ENCODE measurements at places on chromosomes 6 and 20.

GRCh38 chr20:57381596-57382503 is 9.3 kb upstream of the RBM38 start:
- DNase-seq: peak; percentile 74

DNA sequence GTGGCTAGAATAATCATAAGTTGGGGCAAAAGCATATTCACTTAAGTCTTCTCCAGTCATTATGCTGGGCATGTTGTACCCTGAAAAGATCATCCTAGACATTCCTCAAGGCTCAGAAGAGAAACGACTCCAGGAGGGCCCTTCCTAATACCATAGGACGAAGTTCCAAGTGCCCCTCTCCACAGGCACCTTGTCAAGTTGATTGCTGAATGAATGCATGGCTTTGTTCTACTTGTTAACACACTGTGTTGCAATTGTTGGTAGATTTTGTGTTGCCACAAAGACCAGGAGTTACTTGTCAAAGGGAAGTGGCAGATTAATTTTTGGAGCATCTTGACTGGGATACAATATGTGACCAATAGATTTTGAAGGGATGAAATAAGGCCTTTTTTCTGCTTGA is 194.3 kb upstream of the SMLR1 start:
- no peak for DNase-seq

GRCh38 chr6:142913511-142914047 is 31.4 kb downstream of the HIVEP2 start:
- peak; percentile 84 for DNase-seq

- no peak for DNase-seq
Observed at GRCh38 chr6:3415082-3415453, 41.8 kb downstream of the SLC22A23 start.

DNA sequence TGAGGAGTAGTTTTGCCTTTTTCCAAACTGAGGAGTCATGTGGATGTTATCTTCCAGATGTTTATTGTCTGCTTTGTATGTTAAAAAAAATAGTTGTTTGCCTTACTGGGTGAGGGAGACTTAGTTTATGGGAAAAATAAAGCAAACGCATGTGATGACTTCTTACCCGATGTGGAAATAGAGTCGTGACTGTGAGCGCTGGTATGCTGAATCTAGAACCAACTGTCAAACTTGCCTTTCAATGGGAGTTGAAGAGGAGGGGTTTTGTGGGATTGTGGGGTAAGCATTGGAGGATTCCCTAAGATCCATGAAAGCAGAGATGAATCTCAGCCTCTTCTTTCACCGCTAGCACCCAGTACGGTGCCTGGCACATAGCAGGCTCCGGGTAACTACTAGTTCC is 5.3 kb downstream of the DCBLD1 start:
- DNase-seq: no peak

- DNase-seq: no peak
Observed at GRCh38 chr6:164882236-164882635, 427.2 kb downstream of the C6orf118 start.

- no peak for DNase-seq
Observed at GRCh38 chr20:14583413-14583812, 246.0 kb upstream of the FLRT3 start.

DNA sequence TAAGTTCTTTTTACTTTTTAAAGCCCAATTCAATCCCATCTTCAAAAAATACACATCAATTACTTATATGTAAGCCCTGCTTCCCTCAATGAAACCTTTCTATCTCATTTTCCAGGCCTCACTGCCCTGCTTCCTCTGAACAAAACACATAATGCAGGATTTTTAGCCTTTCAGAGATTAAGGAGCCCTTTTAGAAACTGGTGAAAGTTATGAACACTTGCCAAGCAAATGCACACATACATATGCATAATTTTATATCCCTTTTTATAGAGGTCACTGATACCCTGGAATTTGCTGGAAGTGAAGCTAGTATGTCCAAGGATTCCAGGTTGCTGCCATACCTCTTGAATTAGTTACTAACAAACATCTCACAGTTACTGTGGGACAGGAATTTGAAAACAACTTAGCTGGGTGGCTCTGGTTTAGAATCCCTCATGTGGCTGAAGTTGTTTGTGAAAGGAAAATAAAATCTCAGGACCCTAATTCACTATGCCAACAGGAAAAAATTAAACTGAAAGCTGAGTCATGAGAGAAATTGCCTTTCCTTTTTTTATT is 75.8 kb downstream of the UBE3D start:
- DNase-seq: no peak

DNA sequence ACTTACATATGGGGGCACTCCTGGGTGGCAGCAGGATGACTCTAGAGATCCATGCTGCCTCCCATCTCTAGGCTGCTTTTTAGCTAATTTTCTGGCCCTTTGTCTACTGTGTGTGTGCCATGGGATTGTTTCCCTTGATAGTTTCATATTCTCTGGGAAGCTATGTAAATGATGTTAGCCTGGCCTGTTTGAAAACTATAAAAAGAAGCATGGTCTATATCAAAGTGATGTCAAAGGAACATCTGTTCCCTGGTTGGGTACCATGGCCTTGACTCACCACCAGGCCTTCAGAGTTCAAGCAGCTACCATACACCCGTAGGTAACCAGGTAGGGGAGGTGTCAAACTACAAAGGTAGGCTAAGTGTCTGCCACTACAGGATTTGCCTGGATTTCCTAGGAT is 310.4 kb downstream of the FRK start:
- no peak for DNase-seq

DNA sequence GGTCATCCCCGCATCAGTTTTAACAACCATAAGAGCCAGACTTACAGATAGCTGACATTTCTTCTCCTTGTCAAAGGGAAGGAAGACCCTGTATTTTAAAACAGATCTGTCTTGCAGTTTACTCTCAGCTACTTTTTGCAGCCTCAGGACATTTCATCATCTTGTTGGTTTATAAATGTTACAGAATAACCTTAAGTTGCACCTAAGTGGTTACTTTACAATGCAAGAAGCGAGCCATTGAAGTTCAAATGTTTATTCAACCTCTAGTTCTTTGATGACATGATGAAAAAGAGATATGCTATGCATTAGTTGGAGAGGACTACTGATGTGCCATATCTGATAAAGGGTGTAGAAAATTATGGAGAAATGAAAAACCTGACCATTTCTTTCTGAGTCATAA is 187.9 kb upstream of the COL21A1 start:
- DNase-seq: no peak

- no peak for DNase-seq
Observed at GRCh38 chr6:49322861-49323260, 140.2 kb downstream of the MMUT start.

GRCh38 chr6:150695652-150696051 is 96.0 kb downstream of the PLEKHG1 start:
- DNase-seq: no peak

DNA sequence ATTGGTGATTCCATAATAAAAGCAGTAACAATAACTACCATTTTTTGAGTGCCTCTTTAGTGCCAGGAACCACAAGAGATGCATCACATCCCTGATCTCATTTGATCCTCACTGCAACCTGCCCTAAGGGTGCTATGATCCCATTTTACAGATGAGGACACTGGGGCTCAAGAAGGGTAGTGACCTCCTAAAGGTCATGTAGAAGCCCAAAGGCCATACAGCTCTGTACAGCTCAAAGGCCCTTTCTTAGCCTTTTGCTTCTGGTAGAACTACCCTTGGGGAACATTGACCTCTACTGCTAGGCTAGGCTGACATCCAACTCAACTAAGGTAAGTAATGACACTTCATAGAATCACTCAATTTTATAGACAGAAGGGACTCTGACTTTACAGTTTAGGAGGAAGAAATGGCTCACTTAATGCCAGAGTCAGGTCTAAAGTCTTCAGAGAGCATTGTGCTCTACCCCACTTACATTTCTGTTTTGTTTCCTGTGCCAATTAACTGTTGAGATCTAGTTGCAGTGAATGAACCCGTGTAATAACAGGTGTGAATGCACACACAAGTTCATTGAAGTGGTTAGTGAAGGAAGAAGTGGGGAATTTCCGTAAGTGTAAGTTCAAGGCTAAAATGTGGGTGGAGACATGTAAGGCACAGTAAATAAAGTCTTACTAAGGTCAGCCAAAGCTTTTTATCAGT is 10.7 kb downstream of the SLC9A8 start:
- no peak for DNase-seq

- DNase-seq: no peak
Observed at GRCh38 chr20:18090044-18090443, 32.3 kb upstream of the OVOL2 start.

All from natural killer cell treated with Interleukin-12 subunit alpha and Interleukin-12 subunit beta and Interleukin-15 and Interleukin-18, amount 100 ng/mL, for 72 hours (primary cell).